GM10248 (cell line): ENCODE measurements at places on chromosomes 11 and 22.

GRCh38 chr22:35156945-35157344 lies 91.0 kb downstream of the ISX start:
- DNase-seq = no peak

DNA sequence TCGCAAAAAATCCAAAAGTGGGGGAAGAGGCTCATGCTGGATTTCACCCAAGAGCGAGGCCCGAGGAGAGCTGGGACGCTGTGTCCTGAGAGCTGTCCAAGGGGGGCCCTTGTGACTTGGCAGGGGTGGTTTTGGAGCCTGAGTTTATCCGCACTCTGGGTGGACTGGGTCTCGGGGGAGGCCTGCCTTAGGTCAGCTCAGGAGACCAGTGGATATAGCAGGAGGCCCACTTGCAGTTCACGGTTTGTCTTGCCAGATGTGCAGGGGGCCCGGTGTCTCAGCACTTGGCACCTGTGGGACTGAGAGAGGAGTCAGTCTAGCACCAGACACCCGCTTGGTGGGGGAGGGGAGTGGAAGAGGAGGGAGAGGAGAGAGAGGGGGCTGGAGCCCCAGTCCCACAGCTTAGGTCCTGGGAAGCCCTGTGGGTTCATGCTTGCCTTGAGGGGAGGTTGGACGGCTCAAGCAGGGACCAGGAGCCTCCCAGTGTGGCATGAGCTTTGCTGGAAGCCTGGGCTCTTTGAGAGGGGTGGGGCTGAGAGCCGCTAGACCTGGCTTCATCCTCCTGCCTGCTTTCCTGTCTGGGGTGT lies 33.4 kb downstream of the PARVB start:
- DNase-seq = no peak

DNA sequence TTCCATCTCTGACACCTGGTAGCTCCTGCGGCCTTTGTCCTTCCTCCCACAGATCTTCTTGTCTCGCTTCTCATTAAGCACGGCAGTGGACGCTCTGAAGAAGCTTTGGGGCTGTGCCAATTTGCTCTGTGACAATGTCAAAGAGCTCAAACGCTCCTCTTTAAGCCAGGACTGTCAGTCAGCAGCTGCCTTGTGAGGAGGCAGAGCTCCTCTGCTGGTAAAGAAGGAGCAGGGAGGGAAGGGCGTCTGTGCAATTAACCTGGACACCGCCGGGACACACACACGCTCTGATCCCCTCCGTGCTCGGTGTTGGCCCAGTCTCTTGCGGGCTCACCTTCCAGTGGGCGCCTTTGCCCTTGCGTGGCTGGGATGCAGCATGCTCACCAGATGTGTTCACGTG lies 373.9 kb downstream of the BRD1 start:
- no peak for DNase-seq

DNA sequence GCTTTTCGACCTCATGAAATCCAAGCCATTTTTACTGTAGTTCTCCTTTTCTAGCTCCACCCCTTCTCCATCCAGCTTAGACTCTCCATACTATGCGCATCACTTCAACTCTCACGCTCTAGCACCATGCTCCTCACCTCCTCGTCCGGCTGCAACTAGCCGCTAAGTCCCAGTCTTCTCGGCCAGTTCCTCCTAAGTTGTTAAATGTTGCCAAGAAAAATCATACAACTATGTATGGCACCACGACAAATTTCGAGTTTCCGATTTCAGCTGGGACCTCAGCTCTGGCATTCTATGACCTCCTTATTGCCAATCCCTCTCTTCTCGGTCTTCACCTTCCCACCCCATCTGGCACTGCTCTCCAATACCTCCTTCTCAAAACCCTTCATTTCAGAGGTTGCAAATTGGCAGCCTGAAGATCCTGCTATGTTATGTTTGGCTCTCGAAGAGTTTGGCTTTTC lies 1.0 kb downstream of the ZNF70 start:
- no peak for DNase-seq

GRCh38 chr22:39277142-39277607 lies 32.4 kb upstream of the PDGFB start:
- DNase-seq = no peak

DNA sequence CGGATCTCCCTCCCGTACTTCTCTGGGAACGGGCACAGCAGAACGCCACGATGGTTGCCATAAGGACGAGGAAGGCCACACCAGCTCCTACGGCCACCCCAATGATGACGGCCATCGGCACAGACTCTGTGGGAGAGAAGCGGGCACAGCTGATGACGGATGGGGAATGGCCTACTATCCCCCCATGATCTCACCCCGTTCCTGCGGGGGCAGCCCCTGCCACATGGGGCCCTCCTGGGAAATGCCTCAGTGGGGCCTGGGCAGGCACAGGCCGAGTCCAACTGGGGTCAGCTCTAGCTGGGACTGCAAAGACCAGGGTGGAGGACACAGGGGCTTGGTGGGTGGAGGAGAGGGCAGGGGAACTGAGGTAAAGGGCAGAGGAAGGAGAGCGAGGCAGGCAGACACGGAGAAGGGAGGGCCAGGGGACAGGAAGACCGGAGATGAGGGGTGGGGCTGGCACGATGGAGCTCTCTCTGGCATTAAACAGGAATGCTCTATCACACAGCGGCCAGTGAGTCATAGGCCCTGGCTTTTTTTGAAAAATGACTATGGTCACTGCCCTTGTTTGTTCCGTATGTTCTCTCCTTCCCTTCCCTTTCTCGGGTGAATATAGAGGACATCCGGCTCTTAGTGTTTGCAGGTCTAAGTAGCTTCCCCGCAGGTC lies 76.0 kb downstream of the ST3GAL4 start:
- DNase-seq = no peak

GRCh38 chr11:65279741-65280440 lies 18.1 kb downstream of the POLA2 start:
- DNase-seq = peak; percentile 55

DNA sequence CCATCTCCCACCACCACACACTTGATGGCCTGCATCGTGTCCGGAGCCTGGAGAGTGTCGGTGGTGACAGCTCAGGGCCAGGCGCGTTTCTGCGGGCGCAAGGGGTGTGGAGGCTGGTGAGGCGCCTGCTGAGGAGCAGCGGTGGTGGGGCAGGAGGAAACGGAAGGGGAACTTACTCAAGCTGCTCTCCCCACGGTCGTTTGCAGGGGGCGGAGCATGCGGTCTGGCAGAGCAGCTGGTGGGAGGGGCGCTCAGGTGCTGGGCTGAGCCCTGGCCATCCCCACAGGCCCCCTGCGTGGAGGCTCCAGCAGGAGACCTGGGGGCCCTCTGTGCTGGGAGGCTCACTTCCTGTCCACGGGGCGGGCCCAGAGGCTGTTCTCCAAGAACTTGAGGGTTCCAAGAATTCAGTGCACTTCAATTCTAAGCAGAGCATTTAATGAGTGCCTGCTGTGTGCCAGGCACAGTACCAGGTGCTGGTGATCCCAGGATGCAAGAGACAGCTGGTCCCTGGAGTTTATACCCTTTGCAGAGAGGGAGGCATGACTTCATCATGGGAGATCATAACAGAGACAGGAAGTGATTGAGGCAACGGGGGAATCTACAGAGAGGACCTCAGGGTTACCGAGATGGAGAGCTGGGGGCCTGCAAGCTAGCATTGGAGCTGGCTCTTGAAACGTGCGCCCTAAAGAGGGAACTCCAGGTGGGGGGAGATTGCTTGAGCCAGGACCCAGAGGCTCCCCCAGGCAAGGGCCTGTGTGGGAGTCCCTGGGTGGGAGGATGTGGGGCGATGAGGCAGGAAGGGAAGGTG lies at the start of gene RAC2:
RAC2 (minus strand) TSS at position 156 of the 808 bp plus-strand sequence; CDS start at position 35, 121 bp downstream.
- DNase-seq = peak; percentile 88

- DNase-seq = no peak
Observed at GRCh38 chr11:79363256-79363655, 77.6 kb downstream of the TENM4 start.

- no peak for DNase-seq
Observed at GRCh38 chr11:68998390-68998911, 14.6 kb downstream of the MRGPRF start.

DNA sequence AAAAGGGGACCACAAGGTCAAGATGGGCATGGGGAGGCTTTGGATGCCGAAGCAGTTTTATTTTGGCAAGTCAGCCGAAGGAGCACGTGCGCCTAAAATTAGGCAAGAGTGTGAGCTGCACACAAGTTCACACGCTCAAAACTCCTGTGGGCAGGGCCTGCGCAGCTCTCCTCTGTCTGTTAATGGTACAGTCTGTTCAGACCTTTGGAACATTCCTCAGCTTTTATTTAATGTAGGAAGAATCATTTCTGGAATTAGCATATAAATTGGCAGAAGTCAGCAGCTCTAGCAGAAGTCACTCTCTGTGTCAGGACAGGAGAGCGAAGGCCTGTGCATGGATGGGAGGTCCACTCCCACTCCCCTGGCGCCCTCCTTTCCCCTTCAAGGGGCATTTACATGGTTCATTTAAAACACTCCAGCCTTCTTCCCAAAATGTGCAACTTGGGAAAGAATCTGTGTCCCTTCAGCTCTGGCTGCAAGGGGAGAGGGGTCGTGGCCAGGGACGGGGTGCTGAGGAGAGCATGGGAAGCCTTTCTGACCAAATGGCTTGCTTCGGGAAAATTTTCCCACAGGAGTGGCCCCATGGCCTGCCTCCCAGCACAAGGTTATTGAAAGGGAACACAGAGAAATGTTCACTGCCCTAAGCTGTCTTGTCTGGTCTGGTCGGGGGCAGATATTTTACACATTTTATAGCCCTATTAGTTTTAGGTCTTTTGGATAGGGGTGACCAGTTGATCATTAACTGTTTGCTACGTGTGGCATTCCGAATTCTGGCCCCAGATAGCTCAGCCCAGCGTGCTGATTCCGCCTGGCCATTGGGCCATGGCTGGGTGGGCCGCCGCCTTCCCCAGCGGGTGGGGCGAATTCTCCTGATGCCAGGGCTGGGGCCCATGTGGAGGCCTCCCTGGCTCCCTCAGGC lies 43.9 kb upstream of the SMIM38 start:
- DNase-seq = no peak

GRCh38 chr22:43851058-43851978 lies 11.0 kb downstream of the SULT4A1 start:
- no peak for DNase-seq

DNA sequence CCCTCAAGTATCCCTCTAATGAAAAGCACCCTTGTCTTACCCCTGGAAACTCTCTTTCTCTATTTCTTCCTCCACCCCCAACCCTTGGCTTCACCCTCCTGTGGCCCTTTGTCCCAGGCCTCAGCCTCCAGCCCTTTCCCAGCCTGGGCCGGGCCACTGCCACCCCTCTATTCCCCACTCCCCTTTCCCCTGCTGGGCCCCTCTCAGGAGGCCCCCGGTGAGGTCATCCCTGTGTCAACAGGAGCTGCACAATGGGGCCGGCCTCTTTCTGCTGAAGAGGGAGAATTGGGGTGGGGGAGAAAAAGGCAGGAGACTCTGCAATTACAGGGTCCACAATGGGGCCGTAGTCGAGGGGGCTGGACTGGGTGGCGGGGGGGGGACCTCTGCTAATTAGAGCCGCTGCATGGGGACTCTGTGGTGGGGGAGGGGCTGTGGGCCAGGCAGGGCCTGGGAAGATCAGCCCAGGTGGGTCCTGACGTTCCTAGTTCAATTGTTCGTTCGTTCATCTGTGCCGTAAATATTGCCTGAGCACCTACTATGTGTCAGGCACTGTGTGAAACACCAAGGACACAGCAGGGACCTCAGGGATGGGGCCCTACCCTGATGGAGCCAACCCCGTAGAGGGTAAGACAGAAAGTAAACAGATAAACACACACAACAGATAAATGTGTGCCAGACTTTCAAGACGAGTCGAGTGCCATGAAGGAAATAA lies 18.5 kb upstream of the MPPED1 start:
- no peak for DNase-seq

GRCh38 chr11:57335023-57335342 lies 709 bp downstream of the SSRP1 start:
- DNase-seq = no peak

GRCh38 chr11:112831969-112832766 lies 129.1 kb upstream of the NCAM1 start:
- DNase-seq = no peak

DNA sequence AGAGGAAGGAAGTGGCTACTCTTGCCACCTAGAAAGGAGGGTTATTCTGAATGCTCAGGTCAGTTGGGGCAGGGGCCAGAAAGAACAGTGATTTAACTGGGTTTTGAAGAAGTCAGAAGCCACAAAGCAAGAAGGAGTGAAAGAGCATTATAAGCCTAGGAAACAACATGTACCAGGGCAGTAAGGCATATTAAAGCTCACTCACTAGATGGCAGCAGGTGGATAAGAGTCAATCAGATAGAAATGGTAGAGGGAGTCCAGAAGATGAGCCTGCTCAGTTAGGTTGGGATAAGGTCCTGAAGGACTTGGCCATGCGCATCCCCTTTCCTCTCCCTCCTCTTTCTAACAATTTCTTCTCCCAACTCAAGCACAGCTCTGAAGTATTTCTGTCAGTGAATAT lies 22.0 kb upstream of the PATE1 start:
- DNase-seq = no peak

DNA sequence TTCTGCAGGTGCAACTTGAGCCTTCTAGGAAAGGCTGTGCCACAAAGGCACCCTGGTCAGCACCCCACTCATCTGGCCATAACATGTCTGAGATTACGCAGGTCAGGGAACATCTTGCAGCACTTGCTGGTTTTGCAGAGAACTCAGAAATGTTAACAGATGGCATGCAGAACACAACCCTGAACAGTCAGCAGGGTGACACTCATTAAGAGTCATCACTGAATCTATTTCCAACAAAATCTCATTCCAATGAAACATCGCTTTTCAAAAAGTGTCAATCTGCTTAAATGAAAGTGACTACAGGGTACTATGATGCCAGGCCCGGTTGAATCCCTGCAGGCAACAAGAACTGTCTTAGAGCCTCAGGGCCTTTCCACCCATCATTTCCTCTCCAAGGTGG lies 369.8 kb upstream of the CCDC90B start:
- DNase-seq = no peak

DNA sequence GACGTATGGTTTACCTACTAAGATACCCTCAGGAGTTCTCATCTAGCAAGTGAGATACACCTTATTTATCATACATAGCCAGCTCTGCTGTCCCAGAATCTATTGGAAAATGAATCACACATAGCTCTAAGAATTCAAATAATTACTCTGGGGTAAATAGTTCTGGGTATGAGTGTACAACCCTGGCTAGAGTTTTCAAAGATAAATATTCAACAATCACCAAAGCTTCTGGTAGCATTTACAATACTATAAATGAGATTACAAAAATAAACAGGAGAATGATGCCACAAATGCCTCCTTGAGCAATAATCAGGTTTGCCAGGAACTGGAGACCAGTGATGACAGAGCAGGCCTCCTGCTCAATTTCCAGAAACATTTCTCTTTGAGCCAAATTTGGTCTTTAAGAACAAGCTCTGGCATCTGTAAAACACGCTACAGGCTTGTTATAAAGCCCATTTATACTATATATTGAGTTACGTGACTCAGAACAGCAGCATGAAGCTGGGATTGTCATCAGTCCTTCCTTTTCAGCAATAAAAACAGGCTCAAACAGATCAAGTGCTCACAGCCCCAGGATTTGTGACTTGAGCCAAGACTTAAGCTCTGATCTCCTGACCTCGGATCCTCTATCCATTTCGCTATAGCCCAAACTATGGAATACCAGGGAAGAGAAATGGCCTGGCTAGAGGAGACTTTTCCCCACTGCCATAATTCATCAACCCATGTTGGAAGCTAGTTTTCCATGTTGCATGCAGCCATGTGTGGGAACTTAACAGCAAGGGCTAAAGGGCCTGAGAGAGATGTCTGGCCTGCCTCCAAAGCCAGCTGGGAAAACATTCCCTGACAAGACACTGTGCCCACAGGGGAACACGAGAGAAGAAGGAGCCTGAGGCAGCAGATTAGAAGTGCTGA lies 19.7 kb downstream of the RAB30 start:
- no peak for DNase-seq

- DNase-seq = no peak
Observed at GRCh38 chr22:20089226-20089976, 9.4 kb downstream of the DGCR8 start.
